ENCODE measurements at places on chromosomes 4 and X.

GRCh38 chr4:65241257-65241997 is 428.9 kb downstream of the EPHA5 start:
- DNase-seq: no peak

- DNase-seq: no peak
These were observed 19.6 kb downstream of the AP1S2 start for GRCh38 chrX:15834827-15835595.

DNA sequence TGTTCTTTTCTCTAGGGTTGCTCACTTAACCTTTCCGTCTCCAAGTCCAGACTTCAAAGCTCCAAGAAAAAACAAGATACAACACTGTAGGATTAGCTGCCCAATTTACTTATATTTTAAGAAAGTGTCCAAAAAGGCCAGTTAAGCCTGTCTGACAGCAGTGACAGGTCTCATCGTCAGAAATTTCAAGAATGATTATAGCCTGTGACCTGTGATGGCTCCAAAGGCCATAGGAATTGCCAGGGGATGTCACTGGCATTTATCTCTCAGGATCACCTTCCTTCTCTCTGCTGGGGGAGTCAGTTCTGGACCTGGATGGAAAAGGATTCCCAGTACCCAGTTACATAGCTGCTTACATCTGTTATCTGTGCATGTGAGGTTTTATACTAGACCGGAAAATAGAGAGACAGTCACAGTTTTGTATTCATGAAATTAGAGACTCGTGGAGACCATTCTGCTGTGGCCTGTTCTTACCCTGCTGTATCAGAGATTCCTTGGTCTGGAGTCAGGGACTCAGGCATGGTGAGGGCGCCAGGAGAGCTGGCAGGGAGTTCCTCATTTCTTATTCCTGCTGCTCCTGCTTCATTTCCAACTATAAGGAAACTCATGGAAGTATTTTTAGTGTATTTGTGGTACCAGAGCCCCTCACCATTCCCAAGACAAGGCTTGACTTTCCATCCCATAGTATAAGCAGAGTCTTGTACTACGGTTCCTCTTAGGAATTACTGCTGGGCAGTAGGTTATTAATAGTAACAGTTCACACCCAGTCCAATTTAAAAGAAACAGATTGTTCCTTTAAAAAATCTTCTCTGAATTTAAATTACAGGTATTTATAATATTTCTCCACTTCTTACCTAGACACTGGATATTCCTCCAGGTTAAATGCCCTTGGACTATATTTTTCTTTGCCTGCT is 220.8 kb downstream of the SHROOM3 start:
- no peak for DNase-seq

DNA sequence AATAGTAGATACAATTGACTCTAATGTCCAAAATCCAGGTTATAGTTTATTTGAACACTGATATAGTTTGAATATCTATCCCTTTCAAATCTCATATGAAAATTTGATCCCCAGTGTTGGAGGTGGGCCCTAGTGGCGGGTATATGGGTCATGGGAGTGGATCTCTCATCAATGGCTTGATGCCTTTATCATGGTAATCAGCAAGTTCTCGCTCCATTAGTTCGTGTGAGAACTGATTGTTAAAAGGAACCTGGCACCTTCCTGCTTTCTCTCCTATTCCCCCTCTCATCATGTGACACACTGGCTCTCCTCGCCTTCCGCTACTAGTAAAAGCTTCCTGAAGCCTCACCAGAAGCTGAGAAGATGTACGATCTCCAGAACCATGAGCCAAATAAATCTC is 70.1 kb downstream of the UNC5C start:
- no peak for DNase-seq

GRCh38 chr4:152917543-152918395 is 18.4 kb upstream of the FHDC1 start:
- DNase-seq: no peak

- no peak for DNase-seq
These were observed 17.7 kb upstream of the CENPU start for GRCh38 chr4:184751585-184751956.

- DNase-seq: peak; percentile 39
These were observed 2.9 kb downstream of the EDA start for GRCh38 chrX:69618803-69619202.

- no peak for DNase-seq
These were observed 235.3 kb upstream of the SFRP2 start for GRCh38 chr4:154024097-154024694.

DNA sequence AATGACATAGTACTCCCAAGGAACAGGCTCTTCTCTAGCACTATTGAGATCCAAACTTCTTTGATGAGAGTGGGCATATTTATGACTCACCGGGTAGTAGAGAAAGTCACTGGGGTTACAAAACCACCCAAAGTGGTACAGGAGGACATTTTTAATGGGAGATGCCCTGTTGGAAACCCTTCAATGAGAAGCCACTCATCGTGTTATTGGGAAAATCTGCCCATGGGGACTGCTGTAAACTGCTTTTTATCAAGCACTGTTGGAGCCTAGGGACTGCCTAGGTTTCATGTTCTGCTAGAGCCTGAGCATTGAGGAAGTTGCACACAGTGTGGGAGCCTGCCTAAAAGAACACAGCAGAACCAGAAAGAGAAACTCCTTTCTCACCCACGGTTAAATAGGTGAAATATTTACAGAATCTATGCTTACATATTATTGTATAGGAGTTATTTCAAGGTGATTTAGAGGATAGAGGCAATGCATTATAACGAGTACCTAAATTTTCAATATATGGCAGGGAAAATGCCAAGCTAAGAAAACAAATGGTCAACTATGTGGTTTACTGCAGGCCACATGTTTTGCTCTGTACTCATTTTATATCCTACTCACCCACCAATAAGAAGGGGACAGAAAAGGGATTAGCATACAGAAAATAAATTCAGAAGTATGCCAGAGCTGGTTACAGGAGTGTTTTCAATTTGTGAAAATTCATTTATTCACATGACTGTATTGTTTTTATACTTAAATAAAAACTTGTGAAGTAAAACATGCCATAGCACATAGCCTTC is 559.1 kb downstream of the FSTL5 start:
- no peak for DNase-seq

GRCh38 chrX:113457719-113458118 is 617.1 kb upstream of the AMOT start:
- no peak for DNase-seq

DNA sequence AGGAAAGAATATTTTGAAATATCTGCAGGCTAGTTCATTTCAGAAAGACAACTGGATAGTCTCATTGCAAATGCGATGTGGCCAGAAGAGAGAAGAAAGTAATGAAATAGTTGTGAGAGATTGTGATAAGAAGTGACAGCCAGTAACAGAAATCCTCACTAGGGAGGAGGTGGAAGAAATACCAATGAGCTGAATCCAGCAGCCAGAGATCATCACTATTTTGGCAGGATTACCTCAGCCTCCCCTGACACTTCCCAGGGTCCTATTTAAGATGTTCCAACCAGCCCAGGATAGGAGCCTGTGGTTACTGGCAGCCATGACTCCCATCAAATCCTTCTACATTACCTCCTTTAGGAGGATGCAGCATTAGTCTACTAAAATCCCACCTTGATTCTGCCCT is 76.7 kb upstream of the ARHGAP24 start:
- DNase-seq: no peak

- no peak for DNase-seq
These were observed 194.1 kb upstream of the TLL1 start for GRCh38 chr4:165678936-165679325.

- DNase-seq: no peak
These were observed 814 bp downstream of the SPON2 start for GRCh38 chr4:1171311-1172227.

DNA sequence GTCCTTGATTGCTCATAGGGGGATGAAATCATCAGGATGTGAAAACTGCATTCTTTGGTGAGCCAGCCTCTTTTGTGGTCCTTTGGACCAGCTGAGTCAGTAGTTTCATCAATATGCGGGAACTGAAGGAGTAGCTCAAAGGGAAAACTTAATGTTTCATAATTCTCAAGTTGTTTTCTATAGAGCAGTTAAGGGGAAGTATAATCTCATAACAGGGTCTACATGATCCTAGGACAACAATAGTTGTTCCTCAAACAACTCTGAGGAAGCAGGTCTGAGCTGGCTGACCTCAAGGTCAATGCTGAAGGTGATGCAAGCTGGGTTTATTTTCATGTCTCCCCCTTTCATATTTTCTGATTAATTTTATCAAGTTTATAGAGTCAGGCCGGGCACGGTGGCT is 36.1 kb upstream of the IRF2 start:
- DNase-seq: no peak

GRCh38 chr4:165208741-165209388 is 1.5 kb downstream of the KLHL2 start:
- DNase-seq: no peak

DNA sequence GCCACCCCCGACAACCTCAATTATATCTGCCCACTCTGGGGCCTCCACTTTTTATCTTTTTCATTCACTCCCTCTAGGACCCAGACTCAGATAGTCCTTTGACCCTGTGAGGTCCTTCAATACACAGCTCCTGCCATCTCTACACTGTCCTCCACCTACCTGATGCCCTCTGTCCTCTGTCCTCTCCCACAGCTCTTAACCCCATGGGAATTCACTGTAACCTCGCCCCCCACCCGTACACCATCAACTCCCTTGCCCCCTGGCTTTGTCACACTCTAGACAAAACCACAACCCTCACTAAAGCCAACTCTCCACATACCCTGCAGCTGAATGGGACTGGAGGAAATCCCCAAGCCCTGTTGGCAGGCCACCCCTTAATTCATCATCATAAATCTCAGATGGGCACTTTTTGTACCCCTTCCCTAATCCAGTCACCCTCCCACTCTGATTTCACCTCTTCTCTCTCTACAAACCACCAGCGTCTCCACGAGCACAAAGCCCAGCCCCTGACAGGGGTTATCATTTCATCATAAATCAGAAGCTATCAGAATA is 52.3 kb upstream of the ENPP6 start:
- DNase-seq: no peak

GRCh38 chr4:110527156-110527555 is 51.2 kb downstream of the ENPEP start:
- DNase-seq: no peak

DNA sequence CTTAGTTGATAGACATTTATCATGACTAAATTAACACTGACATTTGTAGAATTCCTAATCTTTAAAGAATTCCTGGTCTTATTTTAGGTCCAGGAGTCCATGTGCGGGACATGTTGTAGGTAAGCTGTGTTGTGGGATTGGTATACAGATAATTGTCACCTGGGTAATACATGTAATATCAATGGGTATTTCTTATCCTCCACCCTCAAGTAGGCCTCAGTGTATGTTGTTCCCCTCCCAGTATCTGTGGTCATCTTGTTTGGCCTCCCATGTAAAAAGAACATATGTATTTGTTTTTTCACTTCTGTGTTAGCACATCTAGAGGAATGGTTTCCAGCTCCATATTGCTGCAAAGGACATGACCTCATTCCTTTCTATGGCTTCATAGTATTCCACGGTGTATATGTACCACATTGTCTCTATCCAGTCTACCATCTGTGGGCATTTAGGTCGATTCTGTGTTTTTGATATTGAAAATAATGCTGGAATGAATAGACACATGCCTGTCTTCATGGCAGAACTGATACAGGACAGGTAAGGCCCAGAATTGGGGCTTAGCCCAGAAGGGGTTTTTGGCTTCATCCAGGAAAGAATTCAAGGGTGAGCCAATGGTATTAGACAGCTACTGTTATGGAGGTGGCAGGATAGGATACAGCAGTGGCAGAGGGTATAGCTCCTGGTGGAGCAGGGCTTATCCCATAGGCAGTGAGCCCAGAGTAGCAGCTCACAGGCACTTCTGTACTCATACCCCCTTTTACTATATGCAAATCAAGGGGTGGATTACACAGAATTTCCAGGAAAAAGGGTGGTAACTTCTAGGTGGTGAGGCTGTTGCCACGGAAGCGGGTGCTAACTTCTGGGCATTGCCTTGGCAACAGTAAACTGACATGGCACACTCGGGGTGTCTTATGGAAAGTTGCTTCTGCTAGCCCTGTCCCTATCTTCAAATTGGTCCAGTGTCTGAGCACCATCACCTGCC is 66.1 kb upstream of the WDR1 start:
- DNase-seq: no peak

- DNase-seq: no peak
These were observed 205.4 kb downstream of the LDB2 start for GRCh38 chr4:16692961-16693506.

GRCh38 chr4:61741327-61742096 is 541.4 kb downstream of the ADGRL3 start:
- DNase-seq: peak; percentile 82

- no peak for DNase-seq
These were observed 38.7 kb downstream of the GABRA4 start for GRCh38 chr4:46954643-46955042.

GRCh38 chrX:13685126-13685763 is 3.7 kb upstream of the RAB9A start:
- no peak for DNase-seq

DNA sequence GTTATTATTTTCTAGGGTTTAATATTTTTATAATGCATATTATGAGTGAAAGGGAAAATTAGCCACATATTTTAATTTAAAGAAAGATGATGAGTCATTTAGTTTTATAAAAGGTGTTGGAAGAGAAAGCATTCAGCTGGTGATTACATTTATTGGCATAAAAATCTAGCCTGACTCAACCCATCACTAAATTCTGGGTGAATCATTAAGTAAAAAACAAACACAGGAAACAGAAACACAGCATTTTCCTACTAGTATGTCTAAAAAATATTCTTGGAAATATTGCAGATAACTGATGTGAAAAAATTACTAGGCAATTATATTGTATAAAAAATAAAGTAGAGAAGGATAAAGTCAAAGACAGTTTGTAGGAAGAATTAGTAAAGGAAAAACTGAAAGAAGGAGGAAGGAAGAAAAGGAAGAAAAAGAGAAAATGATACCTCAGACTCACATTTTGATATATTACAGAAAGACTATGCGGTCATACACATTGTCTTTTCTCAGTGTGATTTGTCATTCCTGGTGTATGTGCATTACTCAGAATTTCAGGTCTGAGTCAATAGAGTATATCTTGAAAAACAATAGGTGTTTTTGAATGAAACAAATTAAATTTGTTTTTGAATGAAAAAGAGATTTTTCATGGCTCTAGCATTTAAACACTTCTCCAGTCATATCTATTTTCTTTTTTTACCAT is 48.0 kb upstream of the SPOCK3 start:
- no peak for DNase-seq

DNA sequence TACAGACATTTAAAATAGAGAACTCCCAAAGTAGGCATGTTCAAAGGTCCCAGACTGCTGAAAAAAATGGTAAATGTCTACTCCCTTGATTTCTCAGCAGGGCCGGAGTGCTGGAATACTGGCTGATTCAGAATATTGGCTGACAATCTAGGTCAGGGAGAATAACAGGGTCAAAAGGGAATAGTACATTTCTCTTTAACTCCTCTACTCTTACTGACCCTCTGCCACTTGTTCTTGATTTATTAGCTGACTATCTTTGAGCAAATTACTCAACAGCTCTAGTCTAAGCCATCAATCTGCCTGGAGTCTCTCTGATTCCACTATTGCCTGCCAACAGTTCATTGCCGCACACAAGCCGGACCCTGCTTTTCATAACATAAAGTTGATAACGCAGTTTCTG is 19.7 kb upstream of the NWD2 start:
- peak; percentile 48 for DNase-seq

DNA sequence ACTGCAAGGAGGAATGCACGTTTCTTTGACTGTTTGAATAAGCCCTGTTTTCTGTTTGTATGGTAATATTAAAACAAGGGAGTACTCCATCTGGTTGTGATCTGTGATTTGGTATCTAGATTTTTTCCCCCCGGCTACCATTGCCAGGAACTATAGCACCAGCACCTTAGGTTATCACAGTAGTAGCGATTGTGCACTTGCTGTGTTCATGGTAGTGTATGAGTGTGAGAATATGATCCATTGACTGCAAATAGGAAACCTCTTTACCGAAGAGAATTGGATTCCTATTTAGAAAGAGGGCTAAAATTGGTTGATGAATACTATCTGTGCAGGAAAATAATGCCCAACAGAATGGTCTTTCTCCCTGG is 69.9 kb downstream of the LARP7 start:
- DNase-seq: no peak
